Islet precursor cell (in vitro differentiated cells): ENCODE measurements at places on chromosomes 16 and 17.

GRCh38 chr17:32523827-32524552, 37.2 kb downstream of the CDK5R1 start:
- no peak for DNase-seq

GRCh38 chr16:19771796-19772195, 53.7 kb downstream of the IQCK start:
- DNase-seq, result peak; percentile 15

DNA sequence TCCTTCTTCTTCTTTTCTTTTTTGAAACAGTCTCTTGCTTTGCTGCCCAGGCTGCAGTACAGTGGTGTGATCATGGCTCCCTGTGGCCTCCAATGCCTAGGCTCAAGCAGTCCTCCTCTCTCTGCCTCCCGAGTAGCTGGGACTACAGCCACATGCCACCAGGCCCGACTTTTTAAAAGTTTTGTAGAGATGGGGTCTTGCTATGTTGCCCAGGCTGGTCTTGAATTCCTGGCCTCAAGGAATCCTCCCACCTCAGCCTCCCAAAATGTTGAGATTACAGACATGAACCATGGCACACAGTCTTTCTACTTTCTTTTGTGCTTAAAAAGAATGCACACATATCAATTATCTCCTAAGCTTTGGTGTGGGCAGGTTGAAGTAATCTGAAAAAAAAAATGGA, 61.0 kb upstream of the DNAJA2 start:
- no peak for DNase-seq

GRCh38 chr17:56165072-56165641, 11.9 kb downstream of the ANKFN1 start:
- DNase-seq, result no peak

- no peak for DNase-seq
Observed at GRCh38 chr16:79475841-79476240, 124.7 kb downstream of the MAF start.

GRCh38 chr16:78363843-78364555, 264.5 kb downstream of the WWOX start:
- DNase-seq, result no peak

GRCh38 chr17:77109764-77110359, 30.9 kb upstream of the SEC14L1 start:
- DNase-seq, result peak; percentile 72

GRCh38 chr16:28301154-28301553, 8.8 kb downstream of the SBK1 start:
- no peak for DNase-seq

DNA sequence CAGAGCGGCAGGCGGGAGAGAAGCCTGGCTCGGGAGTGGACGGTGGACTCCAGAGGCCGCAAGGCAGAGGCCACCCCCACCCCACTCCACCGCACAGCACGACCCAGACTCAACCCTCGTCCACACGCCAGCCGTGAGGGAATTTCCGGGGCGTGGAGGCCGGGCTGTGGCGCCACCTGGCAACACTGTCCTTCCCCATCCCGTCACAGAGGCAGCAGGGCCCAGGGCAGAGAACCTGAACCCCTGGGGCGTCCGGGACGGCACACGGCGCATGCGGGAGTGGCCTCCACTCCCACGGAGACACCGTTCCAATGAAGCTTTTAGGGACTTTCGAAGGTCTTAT, 23.5 kb downstream of the GNPTG start:
- DNase-seq, result no peak

DNA sequence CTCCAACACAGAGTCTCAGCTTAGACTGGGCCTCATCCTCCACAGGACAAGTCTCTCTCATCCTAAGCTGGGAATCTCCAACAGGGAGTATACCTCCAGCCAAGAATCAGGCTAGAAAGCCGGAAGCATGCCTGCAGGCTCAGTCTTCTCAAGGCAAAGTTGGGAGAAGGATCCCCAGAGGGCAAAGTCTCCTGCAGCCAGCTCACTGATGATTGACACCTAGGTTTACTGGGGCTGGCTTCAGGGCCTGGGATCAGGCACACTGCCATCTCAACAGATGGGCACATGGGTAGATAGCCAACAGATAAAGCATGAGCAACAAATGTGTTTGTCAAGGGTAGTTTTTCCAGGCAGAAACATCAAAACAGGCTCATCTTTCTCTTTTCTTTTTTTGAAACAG, 56.1 kb upstream of the TOX3 start:
- DNase-seq, result no peak

- no peak for DNase-seq
Observed at GRCh38 chr17:1786708-1787107, 24.8 kb downstream of the SERPINF1 start.

GRCh38 chr16:726438-727290, at the start of the genes CCDC78 and HAGHL:
TSS of gene CCDC78 (minus strand) at chr16:726443. CDS start at chr16:726367, 76 bp downstream.
TSS of gene HAGHL (plus strand) at chr16:727106. CDS start at chr16:727510, 404 bp downstream.
- peak; percentile 80 for DNase-seq

GRCh38 chr17:65638221-65638975, 77.0 kb upstream of the AXIN2 start:
- DNase-seq, result no peak

DNA sequence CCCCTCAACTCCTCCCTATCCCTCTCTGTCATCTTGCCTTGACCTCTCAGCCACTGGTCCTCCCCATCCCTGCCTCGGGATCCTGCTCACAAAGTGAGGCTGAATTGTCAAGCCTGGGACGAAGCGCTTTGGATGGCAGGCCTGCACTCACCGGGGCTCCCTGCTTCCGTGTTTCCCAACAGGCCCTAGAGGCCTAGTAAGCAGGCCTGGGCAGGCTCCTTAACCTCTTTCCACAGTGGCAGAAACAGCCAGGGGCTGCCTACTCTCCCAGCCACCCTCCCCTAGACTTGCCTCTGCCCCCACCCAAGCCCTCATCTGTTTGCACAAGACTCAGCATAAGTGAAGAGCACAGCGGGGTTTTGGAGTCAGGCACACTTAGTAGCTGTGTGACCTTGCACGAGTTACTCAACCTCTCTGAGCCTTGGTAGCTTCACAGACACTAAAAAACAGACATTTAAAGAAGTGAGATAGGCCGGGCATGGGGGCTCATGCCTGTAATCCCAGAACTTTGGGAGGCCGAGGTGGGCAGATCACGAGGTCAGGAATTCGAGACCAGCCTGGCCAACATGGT, 5.0 kb upstream of the FADS6 start:
- peak; percentile 52 for DNase-seq

DNA sequence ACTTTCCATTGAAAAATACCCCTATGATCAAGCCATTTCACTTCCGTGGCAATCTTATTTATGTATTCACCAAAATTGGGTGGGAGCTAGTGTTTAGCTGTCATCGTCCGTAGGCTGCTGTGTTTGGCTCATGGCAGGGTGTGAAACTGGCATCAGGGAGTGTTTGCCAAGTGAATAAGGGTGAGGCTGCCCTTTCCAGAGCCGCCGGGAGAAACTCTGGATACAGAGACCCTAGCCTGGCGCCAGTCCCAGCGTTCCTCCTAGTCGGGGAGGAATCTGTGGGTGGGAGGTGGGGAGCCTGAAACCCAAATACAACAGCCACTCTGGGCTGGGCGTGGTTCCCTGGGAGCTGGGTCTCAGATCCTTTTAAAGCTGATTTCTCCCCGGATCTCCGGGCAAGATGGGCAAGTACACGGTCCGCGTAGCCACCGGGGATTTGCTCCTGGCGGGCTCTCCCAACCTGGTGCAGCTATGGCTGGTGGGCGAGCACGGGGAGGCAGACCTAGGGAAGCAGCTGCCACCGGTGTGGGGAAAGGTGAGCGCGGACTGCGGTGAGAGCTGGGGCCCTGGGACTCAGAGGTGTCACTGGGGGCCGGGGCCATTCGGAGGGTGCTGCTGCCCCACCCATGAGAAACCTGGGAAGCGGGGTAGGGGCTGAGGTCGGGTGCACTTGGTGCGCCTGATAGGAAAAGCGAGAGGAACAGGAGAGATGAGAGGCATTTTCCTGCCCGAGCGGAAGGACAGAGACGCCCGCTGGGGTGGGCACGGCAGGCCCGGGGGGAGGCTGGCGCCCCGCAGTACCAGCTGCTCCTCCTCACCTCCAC, 62.1 kb upstream of the TEKT1 start:
- no peak for DNase-seq

DNA sequence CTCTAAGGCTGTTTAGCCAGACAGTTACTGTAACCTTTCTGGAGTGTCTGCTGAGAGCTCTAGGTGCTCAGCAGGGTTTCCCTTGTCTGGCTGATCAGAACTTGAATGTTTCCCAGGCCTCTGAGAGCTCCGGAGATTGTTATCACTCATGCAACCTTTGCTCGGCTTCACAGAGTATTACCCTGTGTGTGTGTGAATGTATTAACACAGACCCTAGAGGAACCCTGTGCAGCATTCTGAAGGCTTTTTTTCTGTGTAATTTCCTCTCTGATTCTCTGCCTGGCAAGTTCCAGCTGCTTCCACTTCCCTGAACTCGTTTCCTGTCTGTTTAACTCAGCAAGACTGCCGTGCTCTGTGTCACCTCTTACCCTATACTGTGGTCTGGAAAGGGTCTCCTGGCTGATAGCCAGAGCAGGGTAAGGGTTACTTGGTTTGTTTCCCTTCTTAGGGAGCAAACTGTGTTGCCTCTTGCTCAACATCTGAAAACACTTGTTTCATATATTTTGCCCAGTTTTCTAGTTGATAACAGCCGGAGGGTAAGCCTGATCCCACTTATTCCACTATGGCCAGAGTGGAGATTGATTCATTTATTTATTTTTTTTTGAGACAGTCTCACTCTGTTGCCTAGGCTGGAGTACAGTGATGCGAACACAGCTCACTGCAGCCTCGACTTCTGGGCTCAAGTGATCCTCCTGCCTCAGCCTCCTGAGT, 21.7 kb downstream of the PRMT7 start:
- DNase-seq, result peak; percentile 85

GRCh38 chr17:80613732-80614071, 69.1 kb downstream of the RPTOR start:
- no peak for DNase-seq

DNA sequence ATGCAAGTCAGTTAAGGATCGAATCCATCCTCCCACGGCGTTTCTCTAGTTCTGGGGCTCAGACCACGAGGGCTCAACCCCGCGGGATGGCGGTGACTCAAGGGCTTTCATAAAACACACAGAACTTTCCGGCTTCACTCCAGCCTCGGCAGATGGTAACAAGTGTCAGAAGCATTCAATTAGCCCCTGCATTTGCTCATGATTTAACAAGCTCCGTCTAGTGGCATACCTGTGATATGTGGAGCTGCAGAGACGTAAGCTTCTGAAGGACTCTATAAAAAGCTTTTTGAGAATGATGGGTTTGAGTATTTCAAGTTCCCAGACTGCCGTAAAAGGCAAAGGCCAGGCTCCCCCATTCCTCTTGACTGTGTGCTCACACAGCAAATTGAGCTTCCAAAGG, 91.3 kb upstream of the SEC14L1 start:
- no peak for DNase-seq

GRCh38 chr16:58882292-58882691, 148.2 kb upstream of the GOT2 start:
- no peak for DNase-seq

DNA sequence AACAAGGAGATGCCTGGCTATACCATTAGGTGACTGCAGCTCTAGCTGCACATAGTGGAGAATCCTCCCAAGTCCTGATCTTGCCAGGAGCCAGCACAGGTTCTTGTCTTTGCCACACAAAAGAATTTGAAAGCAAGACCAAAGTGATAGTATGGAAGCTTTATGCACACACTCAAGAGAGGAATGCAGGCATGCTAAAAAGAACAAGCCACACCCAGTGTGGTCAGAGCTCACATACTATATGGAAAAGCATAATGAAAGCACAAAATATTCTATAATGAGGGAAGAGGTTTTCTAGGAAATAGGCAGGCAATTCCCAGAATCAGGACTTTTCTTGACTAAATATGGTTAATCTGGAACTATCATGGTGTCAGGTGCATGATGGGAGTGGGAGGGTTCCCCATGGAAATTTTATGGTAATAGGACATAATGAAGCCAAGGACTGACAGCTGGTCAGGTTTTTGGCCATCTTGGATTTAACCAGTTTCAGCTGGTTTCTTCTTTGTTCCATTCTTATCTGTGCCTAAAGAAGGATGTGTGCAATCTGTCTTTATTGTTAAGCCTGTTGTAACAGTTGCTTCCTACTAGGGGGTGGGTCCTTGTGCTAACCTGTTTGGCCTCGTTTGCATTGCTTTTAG, 171.6 kb downstream of the ZNF18 start:
- no peak for DNase-seq

GRCh38 chr17:2689411-2690164, 22.0 kb downstream of the CLUH start:
- DNase-seq, result peak; percentile 68

GRCh38 chr16:1740781-1741490, 30.4 kb downstream of the NME3 start:
- DNase-seq, result peak; percentile 46

DNA sequence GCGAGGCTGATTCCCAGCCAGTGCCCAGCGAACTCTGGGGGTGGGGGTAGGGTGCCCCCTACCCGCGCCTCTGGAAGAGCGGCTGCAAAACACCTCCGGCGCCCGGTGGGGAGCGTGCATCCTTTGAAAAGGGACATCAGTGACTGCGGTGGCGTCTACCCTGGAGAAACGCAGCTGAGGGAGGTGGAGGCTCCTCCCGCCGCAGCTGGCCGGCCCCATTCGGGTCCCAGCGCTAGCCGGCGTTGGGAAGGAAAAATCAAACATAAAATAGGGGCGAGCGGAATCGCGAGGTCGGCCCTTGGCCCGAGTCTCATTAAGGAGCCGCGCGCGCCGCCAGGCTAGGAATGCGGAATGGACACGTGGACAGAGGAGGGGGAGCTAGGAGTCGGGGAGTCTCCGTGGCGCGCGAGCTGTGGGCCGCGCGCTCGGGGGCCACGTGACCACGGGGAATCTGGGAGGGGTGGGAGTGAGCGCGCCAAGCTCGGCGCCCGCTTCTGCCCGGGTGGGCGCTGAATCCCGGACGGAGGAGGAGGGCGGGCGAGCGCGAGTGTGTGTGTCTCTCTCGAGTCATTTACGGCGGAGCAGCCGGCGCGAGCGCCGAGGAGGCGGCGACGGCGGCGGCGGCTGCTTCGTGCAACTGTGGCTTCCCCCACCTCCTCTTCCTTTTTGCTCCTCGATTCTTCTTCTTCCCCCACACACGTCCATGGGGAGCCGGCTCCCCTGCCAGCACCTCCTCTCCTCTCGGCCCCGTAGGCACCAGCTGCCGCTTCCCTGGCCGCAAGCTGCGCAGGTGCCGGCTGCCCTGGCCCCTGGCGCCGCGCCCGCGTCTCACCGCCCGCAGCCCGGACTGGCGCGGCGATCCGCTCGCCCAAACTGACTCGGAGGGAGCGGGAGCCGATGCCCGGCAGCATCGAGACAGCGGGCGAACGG, at the start of gene TMEM132E:
TSS of gene TMEM132E (plus strand) at position 566 of the 930 bp plus-strand sequence. CDS start 1,495 bp downstream, outside the sequence.
- DNase-seq, result peak; percentile 80

GRCh38 chr17:41521574-41522261, 3.0 kb upstream of the KRT15 start:
- DNase-seq, result peak; percentile 100

DNA sequence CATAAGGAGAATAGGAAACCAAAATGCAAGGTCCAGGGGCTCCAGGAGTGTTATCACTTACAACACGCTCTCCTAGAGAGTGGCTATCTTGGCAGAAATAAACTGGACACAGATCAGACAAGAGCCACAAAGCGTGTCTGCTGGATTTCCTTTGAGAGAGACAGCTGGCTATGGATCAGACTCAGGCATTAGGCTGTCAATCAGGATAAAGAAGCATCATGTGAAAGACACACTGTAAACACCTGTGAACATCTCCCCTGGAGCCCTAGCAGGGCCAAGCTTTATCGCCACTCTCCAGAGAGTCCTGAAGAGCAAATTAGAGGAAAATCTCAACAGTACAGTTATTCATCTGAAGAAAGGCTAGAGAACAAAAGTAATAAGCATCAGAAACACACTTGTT, 26.0 kb downstream of the SYCE1L start:
- DNase-seq, result no peak
